ENCODE measurements at places on chromosomes 16 and 17. TPM values are rescaled to one million over a fixed set of nuclear protein-coding genes. Genes with fewer than 3 reads are reported as not detected.

HSD17B1 gene
- total RNA-seq, result 1.2 TPM

CCL8 gene
- not detected for total RNA-seq

CDK5R1 gene
- total RNA-seq, result 34.1 TPM

ANKRD40CL gene
- total RNA-seq, result not detected

SLC2A4 gene
- 6.1 TPM for total RNA-seq

CD7 gene
- not detected for total RNA-seq

DOC2A gene
- 5.7 TPM for total RNA-seq

TBC1D24 gene
- 30.0 TPM for total RNA-seq

DRC3 gene
- total RNA-seq, result 0.61 TPM

DNA sequence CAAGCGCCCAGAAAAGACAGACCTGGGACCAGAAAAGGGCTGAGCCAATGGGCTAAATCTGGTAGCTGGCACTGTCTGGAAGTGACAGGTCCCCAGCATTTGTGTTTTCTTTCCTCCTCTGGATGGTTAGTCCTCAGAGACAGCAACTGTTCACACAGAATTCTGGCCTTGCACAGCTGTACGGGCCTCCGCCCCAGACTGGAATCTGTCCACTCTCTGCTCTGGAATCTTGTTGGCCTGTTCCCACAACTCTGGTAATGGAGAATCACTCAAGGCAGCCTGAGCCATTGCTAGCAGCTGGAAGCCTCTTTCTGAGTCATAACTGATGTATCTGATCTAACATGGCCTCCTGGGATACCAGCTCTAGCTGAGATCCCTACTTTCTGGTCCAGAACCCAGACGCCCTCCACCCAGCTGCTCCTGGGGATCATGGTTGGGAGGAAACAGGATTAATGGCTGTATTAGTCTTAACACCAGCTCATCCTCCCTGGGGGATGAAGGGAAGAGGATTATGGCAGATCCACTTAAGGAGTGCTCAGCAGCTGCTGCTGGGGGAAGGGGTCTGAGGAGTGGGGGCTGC lies 9.1 kb downstream of the ZNF668 start:
- no peak overlapping the region for H3K27ac ChIP-seq
- no peak overlapping the region for H3K4me3 ChIP-seq
- no peaks in the 10 kb centered on the region for H3K4me1 ChIP-seq

DNA sequence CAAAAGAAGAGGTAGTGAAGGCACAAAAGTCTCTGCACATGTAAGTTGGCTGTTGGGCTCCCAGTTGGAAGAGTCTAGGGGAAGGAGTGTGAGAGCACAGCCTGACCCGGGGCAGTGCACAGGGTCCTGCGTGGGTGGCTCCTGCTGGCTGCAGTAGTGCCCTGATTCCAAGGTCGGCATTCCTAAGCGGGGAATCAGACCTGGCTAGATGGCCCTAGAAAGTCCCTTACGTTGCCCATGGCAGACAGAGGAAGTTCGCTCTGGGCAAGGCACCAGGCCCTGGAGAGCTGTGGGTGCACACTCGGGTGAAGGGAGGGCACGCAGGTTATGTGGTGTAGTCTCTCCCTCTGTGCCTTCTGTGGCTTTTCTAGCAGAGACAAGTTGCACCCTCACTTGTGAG lies 22.8 kb upstream of the SLC5A11 start:
- no peak for DNase-seq
- no peaks in the 10 kb centered on the region for H3K27me3 ChIP-seq
- H3K4me3 ChIP-seq, result no peak overlapping the region
- H3K36me3 ChIP-seq, result peaks cover 14% of the 10 kb centered on the region
- H3K4me1 ChIP-seq, result no peaks in the 10 kb centered on the region
- no peak overlapping the region for H3K27ac ChIP-seq

GRCh38 chr16:684071-684794 lies at the start of gene JMJD8:
TSS of gene JMJD8 (minus strand) at chr16:684334. CDS start at chr16:684319, 15 bp downstream.
- peak; percentile 91 for DNase-seq
- H3K36me3 ChIP-seq, result peaks cover 5% of the 10 kb centered on the region
- H3K4me1 ChIP-seq, result peaks cover 15% of the 10 kb centered on the region
- peak within 1 kb of the TSS; percentile 12 for H3K27ac ChIP-seq
- H3K27me3 ChIP-seq, result peaks cover 8% of the 10 kb centered on the region

DNA sequence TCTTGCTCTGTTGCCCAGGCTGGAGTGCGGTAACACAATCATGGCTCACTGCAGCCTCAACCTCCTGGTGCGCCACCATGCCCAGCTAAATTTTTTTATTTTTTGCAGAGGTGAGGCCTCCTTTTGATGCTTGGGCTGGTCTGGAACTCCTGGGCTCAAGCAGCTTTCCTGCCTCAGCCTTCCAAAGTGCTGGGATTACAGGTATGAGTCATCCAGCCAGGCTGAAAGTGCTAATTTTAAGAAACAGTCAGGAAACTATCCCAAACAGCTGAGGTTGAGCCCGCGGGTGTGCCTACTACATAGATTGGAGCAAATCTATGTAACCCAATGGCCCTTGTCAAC lies 738 bp upstream of the XPO6 start:
- no peak overlapping the region for H3K27ac ChIP-seq
- peak overlapping the region; percentile 83 for H3K4me3 ChIP-seq
- DNase-seq, result no peak
- peaks cover 24% of the 10 kb centered on the region for H3K4me1 ChIP-seq

GRCh38 chr16:13553453-13553985 lies 366.4 kb upstream of the ERCC4 start:
- peaks cover 4% of the 10 kb centered on the region for H3K27me3 ChIP-seq
- no peak overlapping the region for H3K4me3 ChIP-seq
- no peak overlapping the region for H3K27ac ChIP-seq
- no peaks in the 10 kb centered on the region for H3K36me3 ChIP-seq
- DNase-seq, result no peak
- peaks cover 21% of the 10 kb centered on the region for H3K4me1 ChIP-seq

DNA sequence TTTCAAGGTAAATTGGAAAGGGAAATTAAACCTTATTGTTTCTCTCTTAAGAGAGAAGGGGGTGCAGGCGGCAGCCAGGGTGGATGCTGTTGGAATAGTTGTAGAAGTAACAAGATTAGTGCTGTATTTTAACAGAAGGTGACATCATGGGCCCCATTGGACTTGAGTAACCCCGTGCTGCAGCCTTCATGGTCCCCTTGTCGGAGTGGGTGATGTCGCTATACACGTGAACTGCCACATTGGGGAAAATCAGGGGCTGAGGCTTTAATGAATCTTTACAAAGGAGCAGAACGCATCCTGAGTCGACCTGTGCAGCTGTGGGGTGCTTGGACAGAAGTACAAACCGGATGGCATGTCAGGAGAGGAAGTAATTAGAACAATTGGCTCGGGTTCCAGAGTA lies 3.2 kb downstream of the SNX11 start:
- peak overlapping the region; percentile 5 for H3K4me3 ChIP-seq
- no peak overlapping the region for H3K27ac ChIP-seq
- peaks cover 3% of the 10 kb centered on the region for H3K27me3 ChIP-seq

- H3K27me3 ChIP-seq, result no peaks in the 10 kb centered on the region
- H3K4me1 ChIP-seq, result peaks cover 21% of the 10 kb centered on the region
- H3K27ac ChIP-seq, result peak overlapping the region; percentile 43
- H3K36me3 ChIP-seq, result peaks cover 6% of the 10 kb centered on the region
These were observed 6.9 kb downstream of the SLC12A4 start for GRCh38 chr16:67961551-67961957.

GRCh38 chr17:58818654-58819053 lies 63.0 kb downstream of the PPM1E start:
- no peaks in the 10 kb centered on the region for H3K27me3 ChIP-seq
- peaks cover 22% of the 10 kb centered on the region for H3K4me1 ChIP-seq
- H3K4me3 ChIP-seq, result no peak overlapping the region

DNA sequence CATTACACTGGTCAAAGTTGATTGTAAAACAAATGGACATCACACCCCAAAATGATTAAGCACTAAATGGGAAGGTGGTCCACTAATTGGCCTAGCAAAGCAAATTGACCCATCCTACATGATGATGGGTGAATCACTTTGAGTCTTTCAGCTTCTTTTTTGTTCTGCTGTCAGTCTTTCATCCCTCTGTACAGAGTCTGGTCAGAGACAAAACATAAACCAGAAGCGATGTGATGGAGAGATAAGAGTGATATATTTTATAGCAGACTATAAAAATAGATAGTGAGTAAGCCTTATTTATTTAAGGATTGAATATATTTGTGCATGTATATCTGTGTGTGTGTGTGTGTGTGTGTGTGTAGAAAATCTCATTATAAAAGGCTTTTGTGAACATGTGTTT lies 618.4 kb upstream of the SOX9 start:
- no peak for DNase-seq
- no peak overlapping the region for H3K27ac ChIP-seq
- no peak overlapping the region for H3K4me3 ChIP-seq
- no peaks in the 10 kb centered on the region for H3K36me3 ChIP-seq
- peaks cover 4% of the 10 kb centered on the region for H3K4me1 ChIP-seq
- H3K27me3 ChIP-seq, result no peaks in the 10 kb centered on the region

- DNase-seq, result no peak
- H3K4me1 ChIP-seq, result peaks cover 38% of the 10 kb centered on the region
- H3K27ac ChIP-seq, result no peak overlapping the region
- H3K4me3 ChIP-seq, result no peak overlapping the region
- no peaks in the 10 kb centered on the region for H3K27me3 ChIP-seq
These were observed 48.4 kb downstream of the COTL1 start for GRCh38 chr16:84569382-84569987.

GRCh38 chr17:596763-597644 lies 117.6 kb downstream of the VPS53 start:
- no peak overlapping the region for H3K4me3 ChIP-seq
- no peaks in the 10 kb centered on the region for H3K27me3 ChIP-seq
- peaks cover 34% of the 10 kb centered on the region for H3K36me3 ChIP-seq
- no peak overlapping the region for H3K27ac ChIP-seq
- no peaks in the 10 kb centered on the region for H3K4me1 ChIP-seq
- no peak for DNase-seq

- no peak within 1 kb of the TSS for H3K27ac ChIP-seq
- peak within 1 kb of the TSS; percentile 77 for H3K4me3 ChIP-seq
- H3K27me3 ChIP-seq, result peaks cover 95% of the 10 kb centered on the region
- peaks cover 9% of the 10 kb centered on the region for H3K4me1 ChIP-seq
- no peaks in the 10 kb centered on the region for H3K36me3 ChIP-seq
- peak; percentile 54 for DNase-seq
These were observed at the start of gene IRF8 for GRCh38 chr16:85898521-85899442. TSS of gene IRF8 (plus strand) at chr16:85899162. CDS start at chr16:85903016, 3,854 bp downstream.

DNA sequence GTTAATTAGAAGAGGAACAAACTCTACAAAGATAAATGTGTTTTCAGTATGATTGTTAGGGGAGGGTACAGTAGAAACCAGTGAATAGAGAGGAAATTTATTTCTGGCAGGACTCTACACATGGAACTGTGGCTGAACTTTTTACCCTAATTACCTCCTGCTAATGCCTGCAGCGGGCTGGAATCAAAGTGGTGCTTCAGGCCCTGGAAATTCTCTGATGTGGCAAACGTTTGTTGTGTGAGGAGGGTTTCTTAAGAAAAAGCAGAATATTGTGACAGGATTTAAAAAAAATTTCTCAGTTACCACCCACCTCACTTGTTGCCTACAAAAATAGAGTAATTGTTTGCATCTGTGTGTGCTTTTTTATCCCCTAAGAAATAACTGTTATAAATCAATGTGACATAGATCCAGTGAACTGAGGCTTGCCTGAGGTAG lies 154.5 kb downstream of the BCAS3 start:
- H3K4me3 ChIP-seq, result peak overlapping the region; percentile 39
- peak; percentile 8 for DNase-seq
- peaks cover 3% of the 10 kb centered on the region for H3K36me3 ChIP-seq
- H3K27me3 ChIP-seq, result no peaks in the 10 kb centered on the region
- H3K27ac ChIP-seq, result no peak overlapping the region

- no peaks in the 10 kb centered on the region for H3K4me1 ChIP-seq
- peaks cover 5% of the 10 kb centered on the region for H3K36me3 ChIP-seq
- DNase-seq, result no peak
- H3K27ac ChIP-seq, result no peak overlapping the region
- no peak overlapping the region for H3K4me3 ChIP-seq
These were observed 509.0 kb upstream of the KIF2B start for GRCh38 chr17:53313746-53314145.

DNA sequence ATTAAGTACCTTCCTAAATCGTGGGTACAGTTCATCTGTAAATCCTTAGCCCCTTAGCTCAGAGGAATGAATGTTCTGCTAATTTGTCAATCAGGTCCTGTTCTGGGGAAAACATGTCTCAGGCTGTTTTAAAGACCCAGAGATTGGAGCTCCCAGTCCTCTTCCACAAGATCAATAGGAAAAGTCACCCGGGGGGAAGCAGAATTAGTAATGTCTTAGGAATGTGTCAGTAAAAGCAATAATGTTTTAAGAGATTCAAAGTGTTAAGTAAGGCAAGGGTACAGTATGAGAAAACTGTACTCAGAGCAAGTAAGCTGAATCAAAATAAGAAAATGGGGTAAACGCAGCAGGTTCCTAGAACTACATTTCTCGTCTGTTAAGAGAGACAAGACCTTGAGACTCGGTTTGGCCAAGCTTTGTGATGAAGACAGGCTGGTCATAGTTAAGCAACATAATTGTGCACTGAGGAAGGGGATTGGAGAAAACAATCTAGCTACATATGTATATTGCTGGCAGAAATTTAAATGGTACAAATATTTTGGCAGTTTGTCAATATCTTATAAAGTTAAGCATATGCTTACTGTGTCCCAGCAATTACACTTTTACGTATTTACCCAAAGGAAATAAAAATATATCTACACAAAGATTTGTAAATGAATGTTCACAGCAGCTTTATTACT lies 192.9 kb upstream of the C17orf78 start:
- H3K4me1 ChIP-seq, result peaks cover 3% of the 10 kb centered on the region
- H3K27me3 ChIP-seq, result no peaks in the 10 kb centered on the region
- no peak overlapping the region for H3K4me3 ChIP-seq
- H3K36me3 ChIP-seq, result peaks cover 16% of the 10 kb centered on the region
- H3K27ac ChIP-seq, result no peak overlapping the region
- no peak for DNase-seq

- no peak overlapping the region for H3K27ac ChIP-seq
- H3K4me3 ChIP-seq, result no peak overlapping the region
- H3K27me3 ChIP-seq, result peaks cover 94% of the 10 kb centered on the region
- DNase-seq, result peak; percentile 52
These were observed 38.2 kb downstream of the HOXB1 start for GRCh38 chr17:48492401-48493298.

GRCh38 chr17:58614859-58615459 lies 76.9 kb downstream of the TEX14 start:
- H3K27ac ChIP-seq, result no peak overlapping the region
- DNase-seq, result no peak
- H3K36me3 ChIP-seq, result no peaks in the 10 kb centered on the region
- H3K4me3 ChIP-seq, result no peak overlapping the region

DNA sequence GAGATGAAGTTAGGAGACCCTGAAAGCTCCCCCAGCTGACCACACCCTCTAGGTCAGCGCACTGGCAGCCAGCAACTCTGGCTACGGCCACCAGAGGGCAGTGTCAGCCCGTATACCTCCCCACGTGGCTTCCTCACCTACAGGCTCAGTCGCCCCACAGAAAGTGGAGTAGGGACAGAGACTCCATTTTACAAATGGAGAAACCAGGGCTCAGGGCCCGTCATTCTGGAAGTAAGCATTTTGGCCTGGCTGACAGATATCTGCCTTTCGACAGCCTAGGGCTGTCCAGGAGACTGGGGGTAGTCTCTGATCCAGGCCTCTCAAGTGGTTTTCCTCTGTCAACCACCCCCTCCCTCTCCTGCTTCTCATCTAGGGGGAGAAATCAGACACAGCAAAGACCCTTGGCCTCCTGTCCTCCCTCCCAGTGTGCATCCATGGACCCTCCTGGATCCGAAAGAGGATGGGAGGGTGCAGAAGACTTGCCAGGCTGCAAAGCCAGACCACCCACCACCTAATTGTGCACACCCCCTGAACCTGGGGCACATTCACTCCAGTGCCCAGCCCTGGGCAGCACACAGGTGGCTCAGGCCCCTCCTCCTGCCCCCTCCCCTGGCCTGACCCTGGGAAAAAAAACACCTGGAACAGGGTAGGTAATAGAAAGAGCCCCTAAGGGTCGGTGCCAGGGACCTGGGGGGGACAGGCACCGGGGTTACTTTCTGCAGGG lies 3.8 kb upstream of the HAP1 start:
- peaks cover 14% of the 10 kb centered on the region for H3K4me1 ChIP-seq
- peak; percentile 87 for DNase-seq
- peak overlapping the region; percentile 57 for H3K27ac ChIP-seq
- H3K27me3 ChIP-seq, result peaks cover 49% of the 10 kb centered on the region
- no peaks in the 10 kb centered on the region for H3K36me3 ChIP-seq

Data from neural crest cell (in vitro differentiated cells).